ENCODE measurements at places on chromosomes 2 and 18.

GRCh38 chr18:23585897-23586248 is 433 bp downstream of the NPC1 start:
- no peak for DNase-seq

GRCh38 chr2:105468582-105469042 is 69.8 kb upstream of the FHL2 start:
- DNase-seq: no peak

DNA sequence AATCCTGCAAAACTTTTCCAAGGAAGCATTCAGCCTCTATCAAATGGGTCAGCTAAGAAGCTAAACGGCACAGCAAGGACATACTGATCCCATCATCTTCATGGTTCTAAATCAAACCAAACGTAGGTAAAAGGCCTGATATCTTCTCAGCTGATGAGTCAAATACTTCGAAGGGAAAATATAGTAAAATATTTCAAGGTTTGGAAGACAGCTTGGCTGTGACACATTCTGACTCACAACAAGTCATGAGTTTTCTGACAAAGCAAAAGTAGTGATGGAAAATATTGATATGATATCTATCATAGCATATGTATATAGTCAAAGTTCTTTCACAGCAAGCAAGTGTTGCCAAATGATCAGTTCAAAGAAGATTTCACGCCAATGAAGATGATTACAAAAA is 31.5 kb downstream of the DOCK10 start:
- DNase-seq: no peak

- DNase-seq: no peak
Measured at GRCh38 chr2:241199897-241200821, 11.7 kb downstream of the ANO7 start.

DNA sequence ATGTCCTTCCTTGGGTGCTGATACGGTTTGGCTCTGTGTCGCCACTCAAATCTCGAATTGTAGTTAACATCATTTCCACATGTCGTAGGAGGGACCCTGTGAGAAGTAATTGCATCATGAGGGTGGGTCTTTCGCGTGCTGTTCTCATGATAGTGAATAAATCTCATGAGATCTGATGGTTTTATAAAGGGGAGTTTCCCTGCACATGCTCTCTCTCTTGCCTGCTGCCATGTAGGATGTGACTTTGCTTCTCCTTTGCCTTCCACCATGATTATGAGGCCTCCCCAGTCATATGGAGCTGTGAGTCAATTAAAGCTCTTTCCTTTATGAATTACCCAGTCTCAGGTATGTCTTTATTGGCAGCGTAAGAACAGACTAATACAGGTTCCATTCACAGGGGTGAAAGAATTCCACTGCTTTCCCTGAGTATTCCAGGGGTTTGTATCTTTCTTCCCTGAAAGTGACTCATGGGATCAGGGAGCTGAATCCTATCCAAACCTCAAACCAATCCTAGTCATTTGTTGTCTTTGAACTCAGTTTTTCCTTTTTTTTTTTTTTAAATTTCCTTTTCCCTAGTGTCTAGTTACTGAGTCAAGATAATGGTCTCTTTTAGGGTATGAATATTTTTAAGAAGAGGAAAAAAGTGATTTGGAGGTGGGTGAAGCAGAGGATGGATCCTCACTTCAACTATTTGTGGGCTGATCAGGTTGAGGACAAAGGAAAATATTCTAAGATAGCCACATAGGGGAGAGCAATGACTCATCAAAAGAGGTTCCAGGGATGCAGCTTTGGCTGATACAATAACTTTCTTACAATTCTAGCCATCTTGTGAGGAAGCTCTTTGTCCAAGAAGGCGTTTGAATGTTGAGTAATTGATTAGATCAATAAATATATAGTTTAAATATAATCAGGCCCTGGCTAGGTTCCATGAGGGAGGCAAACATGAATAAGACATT is 19.5 kb upstream of the KCNE4 start:
- no peak for DNase-seq

GRCh38 chr2:152622219-152622618 is 95.0 kb downstream of the PRPF40A start:
- DNase-seq: no peak

Data from stimulated activated CD4-positive, alpha-beta T cell treated with anti-CD3 and anti-CD28 coated beads, Interleukin-2, amount 100 ng/mL, for 24 hours (primary cell).